Stimulated activated CD4-positive, alpha-beta T cell treated with anti-CD3 and anti-CD28 coated beads, Interleukin-2, amount 100 ng/mL, for 24 hours (primary cell): ENCODE measurements at places on chromosomes 6 and 20.

GRCh38 chr6:36729161-36729524 lies 31.5 kb downstream of the RAB44 start:
- no peak for DNase-seq

- DNase-seq = no peak
Observed at GRCh38 chr6:126781582-126781981, 336.9 kb upstream of the RSPO3 start.

GRCh38 chr6:5174756-5175549 lies 85.8 kb downstream of the LYRM4 start:
- DNase-seq = no peak

DNA sequence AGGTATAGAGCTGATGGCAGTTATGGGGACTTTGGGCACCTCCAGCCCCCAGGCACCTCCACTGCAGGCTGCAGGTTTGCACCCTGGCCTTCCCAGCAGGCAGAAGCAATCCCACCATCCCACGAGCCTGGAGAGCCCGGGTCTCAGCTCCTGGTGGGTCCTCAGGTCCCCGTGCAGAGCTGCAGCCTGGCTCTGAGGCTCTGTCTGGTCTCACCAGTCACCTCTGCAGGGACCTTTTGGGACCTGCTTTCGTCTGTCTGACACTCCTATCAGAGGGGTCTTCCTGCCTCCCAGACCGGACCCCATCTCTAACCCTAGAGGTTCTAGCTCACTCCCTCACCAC lies 41.9 kb downstream of the FGD2 start:
- DNase-seq = no peak

DNA sequence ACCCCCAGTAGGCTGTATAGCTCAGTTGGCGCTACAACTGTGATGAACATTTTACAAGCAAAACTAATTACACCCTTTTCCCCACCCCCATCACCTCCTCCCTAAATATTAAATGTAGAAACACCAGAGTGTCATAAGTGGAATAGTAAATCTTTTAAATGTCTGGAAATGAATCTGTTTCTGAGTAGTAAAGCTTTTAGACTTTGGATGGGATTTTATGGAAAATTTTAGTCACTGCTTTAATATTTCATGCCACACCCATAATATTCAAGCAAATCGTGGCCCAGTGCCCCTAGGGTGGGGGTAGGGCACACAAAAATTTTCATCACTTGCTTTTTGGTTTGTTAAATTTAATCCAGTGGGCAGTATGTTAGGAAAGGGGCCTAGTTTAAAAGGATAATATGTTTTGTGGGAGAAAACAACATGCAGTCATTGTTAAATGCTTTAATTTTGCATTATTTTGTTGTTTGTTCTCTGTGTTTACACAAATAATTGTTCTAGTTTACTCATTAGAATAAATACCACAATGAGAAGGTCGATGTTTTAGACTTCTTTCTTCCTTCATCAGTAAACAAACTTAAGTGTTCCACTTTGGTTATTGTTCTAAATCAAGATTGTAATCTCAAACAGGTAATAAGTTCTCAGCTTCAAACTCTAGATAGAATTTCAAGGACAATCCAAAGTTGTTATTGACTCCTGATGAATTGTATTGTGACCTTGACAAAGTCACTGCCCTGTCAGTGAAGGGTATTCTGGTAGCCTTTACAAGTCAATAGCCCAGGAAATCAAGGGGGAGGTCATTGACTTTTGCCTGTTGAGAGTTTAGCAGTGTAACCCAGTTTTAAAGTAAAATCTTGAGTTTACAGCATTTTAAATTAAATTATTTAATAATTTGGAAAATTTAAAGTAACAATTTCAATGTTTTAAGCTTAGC lies 79.2 kb downstream of the CBFA2T2 start:
- no peak for DNase-seq

DNA sequence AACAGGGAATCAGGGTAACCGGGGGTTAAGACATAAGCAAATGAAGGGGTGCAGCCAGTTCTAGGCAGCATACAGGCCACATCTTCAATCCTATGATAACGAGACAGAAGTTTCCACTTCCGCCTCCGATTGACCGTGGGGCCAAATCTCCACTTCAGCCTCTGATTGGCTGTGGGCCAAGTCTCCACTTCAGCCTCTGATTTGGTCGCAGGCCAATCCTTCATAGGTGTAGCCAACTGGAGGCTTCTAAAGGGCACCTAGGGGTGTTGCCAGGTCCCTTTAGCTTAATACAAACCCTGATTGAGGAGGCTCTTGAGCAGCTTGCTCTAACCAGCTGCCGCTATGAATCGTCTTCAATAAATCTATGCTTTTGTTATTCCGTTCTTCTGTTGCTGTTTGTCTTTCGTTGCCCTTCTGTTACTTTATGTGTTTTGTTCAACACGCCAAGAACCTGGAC lies 2.1 kb upstream of the ERGIC3 start:
- peak; percentile 19 for DNase-seq

DNA sequence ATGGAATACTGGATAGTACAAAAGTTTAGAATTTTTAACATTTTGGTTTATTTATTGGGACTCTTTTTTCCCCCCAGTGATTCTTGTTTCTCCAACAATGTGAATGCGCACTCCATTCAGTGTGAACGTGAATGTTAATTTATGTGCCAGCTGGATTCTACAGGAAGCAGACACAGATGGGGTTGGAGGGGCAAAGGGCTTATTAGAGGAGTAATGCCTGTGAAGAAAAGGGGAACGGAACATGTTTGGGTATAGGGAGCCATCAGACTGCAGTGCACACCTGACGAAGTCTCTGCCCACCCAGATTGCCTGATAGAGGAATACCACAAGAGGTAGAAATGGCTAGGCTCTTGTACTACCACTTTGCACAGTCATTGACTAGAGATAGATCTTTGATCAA lies 48.2 kb downstream of the PTPRA start:
- DNase-seq = no peak

DNA sequence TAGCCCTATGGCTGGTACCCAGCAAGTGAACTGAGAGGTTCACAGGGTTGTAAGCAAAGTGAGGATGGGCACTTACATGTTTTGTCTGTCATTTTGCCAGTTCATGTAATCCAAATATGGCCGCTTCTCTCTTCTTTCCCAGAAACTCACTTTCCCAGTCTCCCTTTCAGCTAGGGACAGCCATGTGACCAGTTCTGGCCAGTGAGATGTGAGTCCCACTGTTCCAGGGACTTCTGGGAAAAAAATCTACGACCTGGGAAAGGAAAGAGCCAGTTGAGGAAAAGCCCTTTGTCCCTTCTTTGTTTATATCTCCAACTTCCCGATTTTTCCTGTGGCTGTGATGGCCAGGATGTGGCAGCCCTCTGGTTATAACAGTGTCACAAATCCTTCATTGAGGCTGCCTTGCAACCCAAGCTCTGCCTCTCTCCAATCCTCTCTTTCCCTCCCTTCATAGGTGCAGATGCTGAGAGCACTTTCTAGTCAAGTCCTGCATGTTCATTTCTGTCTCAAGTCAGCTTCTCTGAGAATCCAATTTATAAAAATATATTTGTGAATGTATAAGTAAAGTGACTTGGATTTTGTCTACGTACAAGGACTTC lies 148.6 kb upstream of the ZFP64 start:
- DNase-seq = no peak

DNA sequence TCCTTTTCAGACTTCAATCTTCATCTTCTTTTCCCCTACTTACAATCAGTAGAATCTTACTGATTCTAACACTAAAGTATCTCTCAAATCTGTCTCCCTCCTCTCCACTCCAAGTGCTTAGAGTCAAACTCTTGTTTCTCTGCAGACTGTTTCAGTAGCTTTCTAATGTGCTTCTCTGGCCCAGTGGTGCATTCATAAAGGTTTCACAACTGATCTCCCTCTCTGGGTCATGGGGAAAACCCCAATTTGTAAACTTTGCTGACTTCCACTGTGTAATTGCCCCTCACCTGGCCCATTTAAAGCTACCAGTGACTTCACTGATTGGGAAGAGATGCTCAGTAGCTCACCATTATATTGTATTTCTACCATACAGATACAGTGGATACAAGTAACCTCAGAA lies 183.6 kb downstream of the FAXC start:
- DNase-seq = no peak

DNA sequence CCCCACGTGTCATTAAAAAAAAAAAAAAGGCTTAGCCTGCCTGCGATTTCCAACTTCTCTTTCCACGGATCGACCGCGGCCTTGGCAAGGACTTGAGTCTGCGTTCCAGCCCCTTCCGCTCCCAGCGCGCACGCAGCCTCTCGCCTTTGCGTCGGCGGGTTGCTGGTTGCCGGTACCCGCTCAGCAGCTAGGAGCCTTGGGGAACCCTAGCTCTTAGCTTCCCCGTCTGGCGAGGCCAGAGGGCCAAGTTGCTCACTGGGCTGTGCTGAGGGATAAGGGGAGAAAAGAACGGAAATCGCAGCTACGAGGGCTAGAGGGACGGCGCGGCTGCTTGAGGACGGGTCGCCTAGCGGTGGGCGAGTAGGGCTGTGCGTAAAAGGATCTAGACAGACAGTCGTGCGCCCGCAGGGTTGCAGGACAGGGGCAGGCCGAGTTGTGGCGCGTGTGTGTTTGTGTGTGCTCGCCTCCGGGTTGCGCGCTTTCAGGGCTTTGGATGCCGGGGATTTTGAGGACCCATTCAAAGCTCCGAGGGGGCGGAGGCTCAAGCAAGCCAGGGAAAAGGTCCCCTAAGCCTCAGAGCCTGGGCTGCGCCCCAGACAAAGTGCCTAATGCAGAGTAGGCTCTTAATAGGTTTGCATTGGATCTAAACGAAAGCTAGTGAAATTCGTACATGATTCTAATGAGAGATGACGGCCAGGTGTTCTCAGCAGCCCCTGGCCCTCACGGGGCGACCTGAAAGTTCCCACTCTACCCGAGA lies 40.5 kb upstream of the OSTM1 start:
- peak; percentile 61 for DNase-seq

- no peak for DNase-seq
Observed at GRCh38 chr6:64040113-64040512, 404.5 kb downstream of the PHF3 start.
